ENCODE measurements at places on chromosomes 7 and 10. TPM values are rescaled to one million over a fixed set of nuclear protein-coding genes. Genes with fewer than 3 reads are reported as not detected.

GRCh38 chr10:78754269-78755062 is 314.3 kb upstream of the ZMIZ1 start:
- H3K4me1 ChIP-seq: peaks cover 11% of the 10 kb centered on the region
- no peak for DNase-seq
- peaks cover 15% of the 10 kb centered on the region for H3K27me3 ChIP-seq
- no peaks in the 10 kb centered on the region for H3K36me3 ChIP-seq

The RBP4 gene
- 2.4 TPM for total RNA-seq

GRCh38 chr10:112778579-112778978 is 171.5 kb upstream of the TCF7L2 start:
- H3K4me1 ChIP-seq: peaks cover 30% of the 10 kb centered on the region
- no peak overlapping the region for H3K27ac ChIP-seq
- no peaks in the 10 kb centered on the region for H3K36me3 ChIP-seq
- no peak for DNase-seq
- no peaks in the 10 kb centered on the region for H3K27me3 ChIP-seq

The BMPR1A gene
- 42.6 TPM for total RNA-seq
